ENCODE measurements at places on chromosomes 6 and 20. TPM values are rescaled to one million over a fixed set of nuclear protein-coding genes. Genes with fewer than 3 reads are reported as not detected.

Gene IMPG1
- not detected for total RNA-seq

Gene FOXQ1
- total RNA-seq: not detected

Gene SLC17A9
- total RNA-seq: 11.8 TPM

Gene PLA2G7
- not detected for total RNA-seq

Gene KCNK17
- not detected for total RNA-seq

Gene EYS
- total RNA-seq: not detected

Gene FGD2
- not detected for total RNA-seq

Gene TMEM30A
- total RNA-seq: 305 TPM

Gene MAP7
- total RNA-seq: 1.1 TPM

Gene SIRPD
- not detected for total RNA-seq

Gene SAMD3
- not detected for total RNA-seq

Gene THBS2
- total RNA-seq: 2.0 TPM

Gene AP5S1
- 22.3 TPM for total RNA-seq

Gene GTSF1L
- not detected for total RNA-seq

Gene GRIK2
- 0.34 TPM for total RNA-seq

Gene OPN5
- total RNA-seq: not detected

Gene MRS2
- 28.8 TPM for total RNA-seq

Gene ATP6V1G2
- 0.51 TPM for total RNA-seq

Gene SEMG1
- not detected for total RNA-seq

Gene MUC21
- not detected for total RNA-seq

Gene FAM217A
- not detected for total RNA-seq

Gene ANGPT4
- not detected for total RNA-seq

Gene MYMX
- total RNA-seq: 0.23 TPM

Gene LIN28B
- total RNA-seq: not detected

Gene RAET1L
- not detected for total RNA-seq

Gene HNF4A
- total RNA-seq: not detected

Gene TRIM40
- not detected for total RNA-seq

Gene SYCP2L
- total RNA-seq: 0.17 TPM

Gene MUC22
- not detected for total RNA-seq

Gene BNIP5
- not detected for total RNA-seq

Gene THBD
- 33.4 TPM for total RNA-seq

Gene SCRT2
- not detected for total RNA-seq

Gene HLA-DPB1
- 22.4 TPM for total RNA-seq

Gene TAGAP
- total RNA-seq: not detected

Gene CTCFL
- not detected for total RNA-seq

Gene TFAP2C
- not detected for total RNA-seq

Gene ZNF391
- total RNA-seq: 1.1 TPM

Gene CYP39A1
- 3.4 TPM for total RNA-seq

Gene PAX1
- not detected for total RNA-seq

Gene ENPP1
- total RNA-seq: 0.98 TPM

Gene GMPR
- 26.0 TPM for total RNA-seq

Gene HMGN4
- total RNA-seq: 60.4 TPM

Gene BACH2
- 1.3 TPM for total RNA-seq

Gene RHAG
- not detected for total RNA-seq

Gene MYL9
- 3.7 TPM for total RNA-seq

Gene KCNB1
- under 0.01 TPM for total RNA-seq

Gene TBXT
- total RNA-seq: not detected

Gene DEFB116
- total RNA-seq: not detected

Gene NOTCH4
- total RNA-seq: 44.3 TPM

Gene AGPAT4
- 11.3 TPM for total RNA-seq

Gene RPS6KA2
- total RNA-seq: 166 TPM

Gene CD40
- 21.3 TPM for total RNA-seq

Gene TMEM200A
- 0.34 TPM for total RNA-seq

Gene HAO1
- not detected for total RNA-seq
